Activated CD8-positive, alpha-beta T cell treated with anti-CD3 and anti-CD28 coated beads, Interleukin-2, amount 10 ng/mL, durations not matched to agents 7 days and 5 days (primary cell): ENCODE measurements at places on chromosomes 2 and 18. TPM values are rescaled to one million over a fixed set of nuclear protein-coding genes. Genes with fewer than 3 reads are reported as not detected.

DNA sequence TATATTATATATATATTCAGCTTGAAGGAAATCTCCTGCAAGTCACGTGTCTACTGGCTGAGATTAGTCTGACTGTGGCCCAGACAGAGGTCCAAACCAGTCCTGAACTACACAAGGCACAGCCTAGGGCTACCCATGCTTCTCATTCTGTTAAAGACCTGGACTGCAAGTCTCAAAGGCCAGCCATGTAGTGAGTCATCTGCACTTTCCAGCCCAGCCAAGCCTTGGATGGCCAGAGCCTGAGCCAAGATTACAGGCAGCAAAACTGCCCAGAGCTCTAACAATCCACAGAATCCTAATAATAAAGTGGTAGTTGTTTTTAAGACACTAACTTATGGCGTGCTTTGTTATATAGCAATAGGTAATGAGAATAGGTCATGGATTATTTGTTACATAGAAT is 259.6 kb downstream of the SS18 start:
- H3K27me3 ChIP-seq = no peaks in the 10 kb centered on the region
- no peaks in the 10 kb centered on the region for H3K36me3 ChIP-seq
- DNase-seq = no peak
- H3K4me3 ChIP-seq = no peak overlapping the region

- no peaks in the 10 kb centered on the region for H3K4me1 ChIP-seq
- no peak for DNase-seq
- no peaks in the 10 kb centered on the region for H3K27me3 ChIP-seq
- H3K4me3 ChIP-seq = no peak overlapping the region
Measured at GRCh38 chr2:76861708-76862107, 660.5 kb downstream of the LRRTM4 start.

- no peak for DNase-seq
- H3K4me3 ChIP-seq = no peak overlapping the region
- no peak overlapping the region for H3K27ac ChIP-seq
- H3K4me1 ChIP-seq = no peaks in the 10 kb centered on the region
Measured at GRCh38 chr2:130852521-130853115, 15.9 kb downstream of the ARHGEF4 start.

- no peaks in the 10 kb centered on the region for H3K27me3 ChIP-seq
- no peaks in the 10 kb centered on the region for H3K4me1 ChIP-seq
- no peak overlapping the region for H3K27ac ChIP-seq
- H3K36me3 ChIP-seq = no peaks in the 10 kb centered on the region
Measured at GRCh38 chr2:15668611-15669305, 77.1 kb downstream of the DDX1 start.

DNA sequence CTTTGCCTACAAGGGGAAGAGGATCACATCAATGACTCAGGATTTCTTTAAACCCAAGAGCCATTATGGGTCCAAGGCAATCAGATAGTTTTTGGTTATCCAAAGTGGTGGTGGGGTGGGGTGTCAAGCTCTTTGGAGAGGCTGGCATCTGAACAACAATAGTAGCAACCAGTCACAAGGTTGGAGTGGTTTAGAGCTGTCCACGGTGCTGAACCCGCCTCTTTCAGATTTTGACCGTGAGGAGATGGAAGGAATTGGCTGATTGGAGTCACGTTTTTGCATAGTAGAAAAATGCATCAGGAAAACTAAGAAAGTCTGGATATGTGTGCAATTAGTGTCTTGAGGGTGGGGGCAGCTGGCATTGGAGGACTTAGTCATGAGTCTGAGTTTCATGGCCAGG is 159.9 kb downstream of the LOXHD1 start:
- no peaks in the 10 kb centered on the region for H3K4me1 ChIP-seq
- H3K27ac ChIP-seq = no peak overlapping the region
- H3K27me3 ChIP-seq = peaks cover 7% of the 10 kb centered on the region
- peak; percentile 71 for DNase-seq
- H3K36me3 ChIP-seq = no peaks in the 10 kb centered on the region

DNA sequence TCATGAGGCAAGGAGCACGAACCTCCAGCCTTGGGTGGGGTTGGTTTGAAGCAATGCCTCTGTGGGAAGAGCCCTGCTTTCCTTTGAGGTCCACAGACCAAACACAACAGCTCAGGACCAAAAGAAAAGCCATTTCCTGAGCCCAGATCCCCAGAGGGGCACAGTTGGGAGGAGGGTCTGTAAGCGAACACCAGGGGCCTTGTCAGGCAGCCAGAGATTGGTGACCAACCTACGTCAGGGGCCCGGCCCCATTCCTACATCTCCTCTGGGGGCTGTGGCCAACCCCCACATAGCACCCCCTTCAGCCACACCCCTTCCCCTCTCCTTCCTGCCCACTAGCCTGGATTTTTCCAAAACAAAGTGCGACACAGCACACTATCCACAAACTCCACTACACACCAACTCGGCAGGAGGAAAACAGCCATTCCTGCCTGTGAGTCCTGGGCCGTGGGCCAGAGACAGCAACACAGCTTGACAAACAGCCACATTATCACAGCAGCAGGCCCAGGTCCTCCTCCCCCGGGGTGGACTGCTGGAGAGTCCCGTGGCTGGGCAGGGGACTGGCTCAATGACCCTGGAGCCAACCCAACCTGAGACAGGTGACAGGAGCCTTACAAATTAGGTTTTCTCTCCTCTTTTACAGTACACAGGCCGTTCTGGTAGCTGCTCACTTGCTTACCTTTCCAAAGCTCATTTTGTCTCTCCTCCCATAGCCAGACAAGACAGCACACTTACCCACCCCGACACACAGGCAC is 98.8 kb downstream of the TNS1 start:
- H3K4me3 ChIP-seq = no peak overlapping the region
- H3K27ac ChIP-seq = no peak overlapping the region
- peaks cover 5% of the 10 kb centered on the region for H3K36me3 ChIP-seq

GRCh38 chr2:95278051-95278471 is 3.8 kb downstream of the PROM2 start:
- no peak overlapping the region for H3K27ac ChIP-seq
- H3K27me3 ChIP-seq = no peaks in the 10 kb centered on the region
- H3K4me3 ChIP-seq = no peak overlapping the region
- H3K4me1 ChIP-seq = no peaks in the 10 kb centered on the region
- DNase-seq = no peak

DNA sequence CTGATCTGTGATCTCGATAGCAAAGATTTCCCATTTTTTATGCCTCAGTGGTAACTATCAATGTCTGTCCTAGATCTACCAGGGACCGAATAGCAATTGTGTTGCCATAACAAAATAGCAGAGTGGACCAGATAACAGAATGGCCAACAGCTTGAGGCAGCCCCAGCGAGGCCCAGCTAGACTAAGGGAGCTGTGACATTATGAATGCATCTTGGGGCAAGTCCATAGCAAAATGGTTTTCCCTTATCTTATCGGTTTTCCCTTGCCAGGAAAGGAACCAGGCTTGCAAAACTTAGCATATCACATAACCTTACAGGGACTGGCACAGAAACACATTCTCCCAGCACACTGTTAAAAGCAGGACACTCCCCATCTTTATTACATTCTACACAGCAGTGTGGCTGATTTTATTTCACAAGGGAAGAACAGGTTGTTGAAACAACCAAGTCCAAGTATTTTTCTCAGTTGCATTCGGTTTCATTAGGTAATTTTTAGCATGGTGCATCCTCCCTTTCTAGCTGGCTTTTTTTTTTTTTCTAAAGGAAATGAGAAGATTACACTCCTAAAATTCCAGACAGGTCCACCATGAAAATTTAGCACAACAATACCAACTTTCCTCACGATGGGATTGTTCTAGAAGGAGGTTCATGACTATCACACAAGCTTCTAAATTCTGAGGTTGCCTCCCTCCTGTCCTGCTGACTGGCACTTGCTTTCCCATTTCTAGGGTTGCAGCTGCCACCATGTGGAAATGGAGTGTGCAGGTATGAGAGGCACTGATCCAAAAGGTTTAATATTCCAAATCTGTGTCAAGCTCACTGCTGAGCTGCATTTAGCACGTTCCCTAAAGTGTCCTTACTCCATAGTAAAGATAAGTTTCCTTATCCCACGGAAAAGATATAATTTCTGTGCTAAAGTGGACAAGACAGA is 97.0 kb upstream of the SLC35G4 start:
- no peaks in the 10 kb centered on the region for H3K36me3 ChIP-seq
- H3K4me3 ChIP-seq = no peak overlapping the region
- H3K27me3 ChIP-seq = peaks cover 4% of the 10 kb centered on the region
- DNase-seq = no peak
- peaks cover 10% of the 10 kb centered on the region for H3K4me1 ChIP-seq
- H3K27ac ChIP-seq = no peak overlapping the region

GRCh38 chr2:29519338-29519925 is 402.0 kb downstream of the ALK start:
- H3K27me3 ChIP-seq = peaks cover 4% of the 10 kb centered on the region
- no peak overlapping the region for H3K27ac ChIP-seq
- DNase-seq = no peak
- no peaks in the 10 kb centered on the region for H3K4me1 ChIP-seq
- no peak overlapping the region for H3K4me3 ChIP-seq

- no peak for DNase-seq
- H3K36me3 ChIP-seq = no peaks in the 10 kb centered on the region
- no peaks in the 10 kb centered on the region for H3K4me1 ChIP-seq
- H3K27me3 ChIP-seq = no peaks in the 10 kb centered on the region
- no peak overlapping the region for H3K4me3 ChIP-seq
Measured at GRCh38 chr2:237327175-237327950, 86.6 kb downstream of the COL6A3 start.

DNA sequence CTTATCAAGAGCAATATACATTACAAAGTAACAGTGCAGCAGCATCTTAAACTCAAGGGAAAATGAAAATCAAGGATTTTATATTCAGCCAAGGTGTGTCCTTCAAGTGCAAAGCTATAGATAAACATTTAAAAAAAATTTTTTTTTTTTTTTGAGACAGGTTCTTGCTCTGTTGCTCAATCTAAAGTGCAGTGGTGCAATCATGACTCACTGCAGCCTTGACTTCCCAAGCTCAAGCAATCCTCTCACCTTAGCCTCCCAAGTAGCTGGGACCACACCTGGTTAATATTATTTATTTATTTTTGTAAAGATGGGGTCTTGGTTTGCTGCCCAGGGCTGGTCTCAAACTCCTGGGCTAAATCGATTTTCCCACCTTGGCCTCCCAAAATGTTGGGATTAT is 9.0 kb downstream of the CDKL4 start:
- H3K36me3 ChIP-seq = peaks cover 5% of the 10 kb centered on the region
- H3K4me3 ChIP-seq = no peak overlapping the region
- peaks cover 3% of the 10 kb centered on the region for H3K27me3 ChIP-seq
- peaks cover 3% of the 10 kb centered on the region for H3K4me1 ChIP-seq

GRCh38 chr2:18987592-18988073 is 370.8 kb downstream of the OSR1 start:
- DNase-seq = no peak
- H3K27me3 ChIP-seq = no peaks in the 10 kb centered on the region
- no peak overlapping the region for H3K4me3 ChIP-seq

- no peaks in the 10 kb centered on the region for H3K36me3 ChIP-seq
- no peak for DNase-seq
- peaks cover 11% of the 10 kb centered on the region for H3K27me3 ChIP-seq
Measured at GRCh38 chr2:205837663-205838062, 155.4 kb downstream of the NRP2 start.

GRCh38 chr2:51619961-51620360 is 588.0 kb upstream of the NRXN1 start:
- no peak for DNase-seq
- H3K4me1 ChIP-seq = no peaks in the 10 kb centered on the region
- H3K27me3 ChIP-seq = no peaks in the 10 kb centered on the region

DNA sequence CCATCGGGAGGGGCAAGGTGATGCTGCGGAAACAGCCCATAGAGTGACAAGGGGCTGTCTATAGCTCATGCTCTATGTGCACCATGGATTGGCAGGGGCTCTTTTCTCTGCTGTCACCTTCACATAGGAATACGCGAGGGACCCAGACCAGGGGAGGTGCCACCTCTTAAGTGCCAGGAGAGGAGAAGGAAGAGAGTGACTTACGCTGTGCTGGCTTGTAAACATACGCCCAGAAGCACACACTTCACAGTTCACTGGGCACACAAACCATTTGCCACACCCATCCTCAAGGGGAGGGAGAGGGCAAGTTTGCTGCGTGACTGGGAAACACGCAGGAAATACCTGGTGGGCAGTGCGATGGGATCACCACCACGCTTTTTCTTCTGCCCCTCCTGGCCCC is 65.1 kb upstream of the GPR45 start:
- H3K4me1 ChIP-seq = no peaks in the 10 kb centered on the region
- no peak overlapping the region for H3K27ac ChIP-seq
- peaks cover 10% of the 10 kb centered on the region for H3K27me3 ChIP-seq
- DNase-seq = no peak

GRCh38 chr2:43075811-43076585 is 150.4 kb downstream of the ZFP36L2 start:
- peaks cover 10% of the 10 kb centered on the region for H3K4me1 ChIP-seq
- H3K4me3 ChIP-seq = no peak overlapping the region
- no peak overlapping the region for H3K27ac ChIP-seq
- H3K36me3 ChIP-seq = no peaks in the 10 kb centered on the region
- no peak for DNase-seq

GRCh38 chr18:59127047-59127446 is 12.6 kb upstream of the SEC11C start:
- H3K4me3 ChIP-seq = no peak overlapping the region
- H3K27ac ChIP-seq = no peak overlapping the region
- no peak for DNase-seq
- H3K36me3 ChIP-seq = no peaks in the 10 kb centered on the region
- no peaks in the 10 kb centered on the region for H3K4me1 ChIP-seq
- peaks cover 37% of the 10 kb centered on the region for H3K27me3 ChIP-seq

Gene CYRIA
- total RNA-seq = 0.84 TPM

Gene REG1A
- total RNA-seq = not detected

Gene ITGA4
- 152 TPM for total RNA-seq

Gene MAIP1
- total RNA-seq = 21.5 TPM

Gene VAMP5
- total RNA-seq = 72.0 TPM

Gene POTEI
- total RNA-seq = not detected

Gene GPAT2
- 4.5 TPM for total RNA-seq

Gene ADAM23
- not detected for total RNA-seq

Gene GYPC
- total RNA-seq = 168 TPM

Gene CTIF
- 2.1 TPM for total RNA-seq
